MG63 (cell line): ENCODE measurements at places on chromosomes 16 and 17. TPM values are rescaled to one million over a fixed set of nuclear protein-coding genes. Genes with fewer than 3 reads are reported as not detected.

Gene OTOP3
- total RNA-seq: not detected in 2 replicates

DNA sequence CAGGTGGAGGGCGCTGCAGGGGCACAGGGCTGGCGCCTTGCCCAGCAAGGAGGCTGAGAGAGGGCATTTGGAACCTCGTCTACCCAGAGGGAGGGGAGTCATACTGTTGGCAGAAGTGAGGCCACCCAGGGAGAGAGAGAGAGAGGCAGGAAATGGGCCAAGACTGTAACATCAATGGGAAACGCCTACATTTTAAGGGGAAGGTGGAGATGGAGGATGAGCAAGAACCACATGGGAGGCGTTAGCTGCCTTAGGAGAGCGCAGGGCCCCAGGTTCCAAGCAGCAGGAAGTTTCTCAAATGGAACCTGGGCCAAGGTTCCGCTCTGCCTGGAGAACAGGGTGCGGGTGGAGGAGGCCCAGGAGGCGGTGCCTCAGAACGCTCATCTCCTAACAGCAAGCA lies 2.7 kb upstream of the WFDC1 start:
- peak; percentile 35 for DNase-seq

DNA sequence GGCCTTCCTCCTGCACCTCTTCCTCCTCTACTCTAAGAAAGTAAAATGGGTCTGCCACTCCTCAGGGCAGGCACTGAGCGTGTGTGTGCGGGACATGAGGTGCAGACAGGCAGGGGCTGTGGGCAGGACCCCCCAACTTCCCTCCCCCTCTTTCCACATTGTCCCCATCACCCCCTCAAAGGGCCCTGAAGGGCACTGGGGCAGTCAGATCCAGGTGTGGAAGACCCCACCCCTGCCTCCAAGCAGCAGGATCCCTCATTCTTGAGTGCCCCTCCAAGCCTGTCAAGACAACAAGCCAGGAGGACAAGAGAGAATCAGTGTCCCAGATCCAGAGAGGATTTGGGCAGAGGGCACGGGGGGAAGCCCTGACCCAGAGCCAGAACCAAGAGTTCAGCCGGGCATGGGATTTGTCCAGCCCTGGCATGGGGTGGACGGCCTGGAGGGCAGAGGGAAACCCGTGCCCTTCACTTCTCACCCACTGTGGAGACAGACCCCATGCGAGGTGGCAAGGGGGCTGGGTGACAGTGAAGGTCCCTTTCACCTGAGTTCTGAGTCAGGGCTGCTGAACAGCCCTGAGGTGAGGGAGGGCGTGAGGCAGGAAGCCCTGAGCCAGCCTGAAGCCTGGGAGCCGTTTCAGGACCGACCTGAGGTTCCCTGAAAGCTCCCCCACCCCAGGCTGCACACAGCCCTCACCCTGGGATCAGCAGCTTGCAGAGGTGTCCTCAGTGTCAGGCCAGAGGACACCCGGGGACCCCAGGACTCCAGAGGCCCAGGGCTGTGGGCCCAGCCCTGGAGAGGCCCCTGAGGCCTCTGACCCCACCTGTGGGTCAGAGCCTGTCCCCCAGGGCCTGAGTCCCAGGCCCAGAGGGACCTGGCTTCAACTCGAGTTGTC lies 45.8 kb downstream of the USP22 start:
- DNase-seq: no peak

DNA sequence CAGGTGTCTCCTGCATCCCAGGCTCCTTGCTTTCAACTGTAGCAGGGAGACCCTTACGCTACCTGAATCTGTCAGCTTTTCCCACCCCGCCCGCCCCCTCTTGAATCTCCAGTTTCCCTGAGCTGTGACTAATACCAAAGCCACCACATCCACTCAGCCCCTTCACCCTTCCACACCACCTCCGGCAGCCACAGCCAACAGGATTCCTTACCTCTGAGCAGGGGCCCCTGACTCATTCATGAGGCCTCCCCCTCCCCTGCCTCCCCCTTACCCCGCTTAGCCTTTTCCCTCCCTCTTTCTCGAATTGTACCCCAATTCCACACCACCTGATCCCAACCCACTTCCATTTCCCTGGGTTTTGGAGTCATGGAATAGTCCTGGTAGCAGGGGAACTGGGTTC lies 2.3 kb downstream of the STX1B start:
- peak; percentile 71 for DNase-seq

DNA sequence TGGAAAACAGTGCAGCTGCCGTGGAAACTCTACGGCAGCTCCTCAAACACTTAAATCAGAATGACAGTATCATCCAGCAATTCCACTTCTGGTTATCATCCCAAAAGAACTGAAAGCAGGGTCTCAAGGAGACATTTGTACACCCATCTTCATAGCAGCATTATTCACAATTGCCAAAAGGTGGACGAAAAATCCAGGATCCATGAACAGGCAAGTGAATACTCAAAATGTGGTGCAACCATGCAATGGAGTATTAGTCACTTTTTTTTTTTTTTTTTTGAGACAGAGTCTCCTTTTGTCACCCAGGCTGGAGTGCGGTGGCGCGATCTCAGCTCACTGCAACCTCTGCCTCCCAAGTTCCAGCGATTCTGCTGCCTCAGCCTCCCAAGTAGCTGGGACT lies 10.6 kb upstream of the AATK start:
- DNase-seq: no peak

DNA sequence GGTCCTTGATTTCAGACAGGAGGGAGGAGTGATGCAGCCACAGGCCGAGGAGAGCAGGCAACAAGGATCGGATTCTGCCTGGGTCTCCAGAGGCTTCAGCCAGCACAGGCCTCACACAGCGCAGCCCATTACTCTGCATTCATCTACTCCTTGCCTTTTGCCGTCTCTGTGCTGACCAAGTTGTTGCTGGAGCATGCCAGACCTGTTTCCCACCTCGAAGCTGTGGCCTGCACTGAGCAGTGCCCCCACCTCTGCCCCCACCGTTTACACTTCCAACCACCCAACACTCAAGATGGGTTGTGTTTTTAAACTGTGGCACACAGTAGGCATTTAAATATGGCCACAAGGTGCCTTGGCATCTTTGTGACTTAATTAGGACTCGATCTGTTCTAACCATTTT lies 1.3 kb downstream of the PRM2 start:
- DNase-seq: no peak

Gene SHBG
- not detected in 2 replicates for total RNA-seq
